ENCODE measurements at places on chromosomes 7 and 10. TPM values are rescaled to one million over a fixed set of nuclear protein-coding genes. Genes with fewer than 3 reads are reported as not detected.

DNA sequence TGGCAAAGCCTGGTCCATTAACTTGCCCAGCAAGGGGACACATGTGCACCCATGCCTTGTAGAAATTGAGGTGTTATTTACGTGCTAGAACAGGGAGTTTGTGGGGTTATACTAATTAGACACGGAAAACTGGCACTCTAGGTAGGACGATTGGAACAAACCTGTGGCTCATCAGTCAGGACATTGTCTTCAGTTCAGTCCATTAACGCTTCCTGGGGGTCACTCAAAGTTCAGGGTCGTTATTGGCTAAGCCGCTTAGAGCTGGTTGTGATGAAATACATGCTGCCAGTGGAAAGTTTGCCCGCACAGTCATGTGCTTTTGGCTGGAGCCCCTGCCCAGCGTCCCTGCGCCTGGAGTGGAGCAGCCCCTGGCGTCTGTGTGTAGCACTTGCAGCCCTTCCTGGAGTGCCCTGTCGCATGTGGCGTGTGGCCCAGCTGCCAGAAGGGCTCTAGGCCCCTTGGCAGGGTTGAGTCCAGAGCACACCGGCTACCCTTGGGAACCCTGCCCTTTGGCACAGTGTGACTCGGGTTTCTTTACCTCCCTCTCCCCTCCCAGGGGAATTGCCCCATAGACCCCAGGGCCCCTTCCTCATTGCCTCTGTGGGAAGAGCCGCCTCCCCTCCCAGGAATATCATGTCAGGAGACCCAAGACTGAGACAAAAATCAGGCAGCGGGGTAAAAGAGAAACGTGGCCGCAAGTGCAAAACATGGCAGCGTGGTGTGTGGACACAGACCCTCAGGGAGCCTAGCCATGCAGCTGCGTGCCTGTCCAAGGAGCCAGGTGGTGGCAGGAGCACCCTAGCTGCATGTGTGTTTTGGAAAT, 9.8 kb downstream of the ZNF775 start:
- peaks cover 5% of the 10 kb centered on the region for H3K36me3 ChIP-seq
- H3K4me3 ChIP-seq: no peak overlapping the region
- peak; percentile 91 for DNase-seq
- H3K27ac ChIP-seq: no peak overlapping the region
- H3K4me1 ChIP-seq: peaks cover 10% of the 10 kb centered on the region

- no peak for DNase-seq
- no peaks in the 10 kb centered on the region for H3K4me1 ChIP-seq
- no peak overlapping the region for H3K4me3 ChIP-seq
- no peaks in the 10 kb centered on the region for H3K27me3 ChIP-seq
- no peaks in the 10 kb centered on the region for H3K36me3 ChIP-seq
These were observed 62.9 kb downstream of the ITGB8 start for GRCh38 chr7:20393616-20394015.

DNA sequence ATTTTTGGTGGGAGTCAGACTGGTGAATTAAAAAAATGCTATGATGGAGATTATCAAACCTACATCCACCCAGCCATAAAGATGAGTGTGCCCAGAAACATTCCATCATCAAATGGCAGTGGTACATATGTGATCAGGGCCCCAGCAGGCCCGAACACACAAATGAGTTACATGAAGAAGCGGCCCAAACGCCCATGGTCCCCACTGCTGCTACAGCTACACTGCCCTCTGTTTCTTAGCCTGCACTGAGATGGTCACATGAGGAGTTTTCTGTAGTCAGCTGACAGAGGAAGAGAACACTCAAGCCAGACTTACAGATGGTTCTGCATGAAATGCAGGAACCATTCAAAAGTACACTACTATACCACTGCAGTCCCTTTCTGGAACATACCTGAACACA, 96.4 kb upstream of the ARID5B start:
- no peaks in the 10 kb centered on the region for H3K27me3 ChIP-seq
- no peak overlapping the region for H3K4me3 ChIP-seq
- no peaks in the 10 kb centered on the region for H3K36me3 ChIP-seq
- H3K4me1 ChIP-seq: no peaks in the 10 kb centered on the region

DNA sequence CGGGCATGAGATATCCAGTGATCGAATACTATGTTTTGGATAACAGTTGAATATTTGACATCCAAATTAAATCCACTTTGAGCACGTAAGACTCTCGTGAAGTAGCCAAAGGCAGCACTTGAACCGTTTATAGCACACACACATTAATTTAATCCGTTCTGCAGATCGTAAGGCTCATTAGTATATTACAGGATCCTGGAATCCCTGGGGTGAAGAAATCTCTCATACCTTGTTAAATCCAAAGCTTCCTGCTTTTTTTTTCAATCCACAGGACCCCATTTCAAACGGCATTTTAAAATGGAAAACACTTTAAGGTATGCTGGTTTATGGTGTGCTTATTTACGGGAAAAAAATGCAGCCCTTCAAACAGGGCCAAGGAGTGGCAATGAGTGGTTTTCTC, 158.4 kb upstream of the ADARB2 start:
- H3K4me3 ChIP-seq: no peak overlapping the region
- no peaks in the 10 kb centered on the region for H3K27me3 ChIP-seq
- H3K36me3 ChIP-seq: no peaks in the 10 kb centered on the region

CH25H gene
- 7.8 TPM for total RNA-seq

DNA sequence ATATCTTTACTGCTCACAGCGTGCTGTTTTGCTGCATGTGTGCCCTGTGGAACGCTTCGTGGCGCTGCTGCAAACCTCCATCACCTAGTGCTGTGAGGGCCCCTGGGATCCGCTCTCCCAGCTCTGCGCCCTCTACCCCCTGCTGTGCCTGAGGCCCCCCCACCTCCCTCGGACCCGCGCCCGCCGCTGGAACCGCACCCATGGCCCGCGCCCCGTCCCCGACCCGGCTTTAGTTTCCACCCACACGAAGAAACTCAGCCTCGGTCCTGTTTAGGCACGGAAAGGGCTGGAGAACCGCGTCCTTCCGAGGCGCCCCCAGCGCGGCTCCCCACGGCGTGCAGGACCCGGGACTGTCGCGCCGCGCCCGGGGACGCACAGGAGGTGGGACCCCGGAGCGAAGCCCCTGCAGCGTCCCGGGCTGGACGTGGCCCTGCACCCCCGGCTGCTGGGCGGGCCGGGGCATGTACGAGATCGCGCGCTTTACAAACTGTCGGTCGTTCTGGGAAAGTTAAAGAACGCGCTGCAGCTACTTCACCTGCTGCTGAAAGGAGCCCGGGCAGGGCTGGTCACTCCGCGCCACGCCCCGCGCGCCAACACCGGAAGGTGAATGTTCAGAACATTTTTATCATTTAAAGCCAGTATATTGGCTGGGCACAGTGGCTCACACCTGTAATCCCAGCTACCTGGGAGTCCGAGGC, 54.3 kb downstream of the BMS1 start:
- H3K27me3 ChIP-seq: peaks cover 19% of the 10 kb centered on the region
- peak overlapping the region; percentile 30 for H3K4me3 ChIP-seq
- peaks cover 4% of the 10 kb centered on the region for H3K4me1 ChIP-seq
- H3K27ac ChIP-seq: no peak overlapping the region
- peaks cover 8% of the 10 kb centered on the region for H3K36me3 ChIP-seq
- DNase-seq: no peak
